ENCODE measurements at places on chromosomes 6 and 20.

DNA sequence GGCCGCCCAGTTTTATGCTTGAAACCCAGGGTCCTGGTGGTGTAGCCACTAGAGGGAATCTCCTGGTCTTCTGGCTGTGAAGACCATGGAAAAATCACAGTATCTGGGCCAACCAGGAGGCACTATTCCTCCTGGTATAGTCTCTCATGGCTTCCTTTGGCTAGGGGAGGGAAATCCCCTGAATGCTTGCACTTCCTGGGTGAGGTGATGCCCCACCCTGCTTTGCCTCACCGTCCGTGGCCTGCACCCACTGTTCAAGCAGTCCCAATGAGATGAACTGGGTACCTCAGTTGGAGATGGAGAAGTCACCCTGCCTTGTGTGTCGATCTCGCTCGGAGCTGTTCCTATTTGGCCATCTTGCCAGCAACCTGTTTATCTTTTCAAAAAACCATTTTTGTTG, 10.1 kb upstream of the ZNF337 start:
- no peak for DNase-seq

GRCh38 chr6:162999575-163000285, 272.0 kb downstream of the PACRG start:
- DNase-seq = no peak

DNA sequence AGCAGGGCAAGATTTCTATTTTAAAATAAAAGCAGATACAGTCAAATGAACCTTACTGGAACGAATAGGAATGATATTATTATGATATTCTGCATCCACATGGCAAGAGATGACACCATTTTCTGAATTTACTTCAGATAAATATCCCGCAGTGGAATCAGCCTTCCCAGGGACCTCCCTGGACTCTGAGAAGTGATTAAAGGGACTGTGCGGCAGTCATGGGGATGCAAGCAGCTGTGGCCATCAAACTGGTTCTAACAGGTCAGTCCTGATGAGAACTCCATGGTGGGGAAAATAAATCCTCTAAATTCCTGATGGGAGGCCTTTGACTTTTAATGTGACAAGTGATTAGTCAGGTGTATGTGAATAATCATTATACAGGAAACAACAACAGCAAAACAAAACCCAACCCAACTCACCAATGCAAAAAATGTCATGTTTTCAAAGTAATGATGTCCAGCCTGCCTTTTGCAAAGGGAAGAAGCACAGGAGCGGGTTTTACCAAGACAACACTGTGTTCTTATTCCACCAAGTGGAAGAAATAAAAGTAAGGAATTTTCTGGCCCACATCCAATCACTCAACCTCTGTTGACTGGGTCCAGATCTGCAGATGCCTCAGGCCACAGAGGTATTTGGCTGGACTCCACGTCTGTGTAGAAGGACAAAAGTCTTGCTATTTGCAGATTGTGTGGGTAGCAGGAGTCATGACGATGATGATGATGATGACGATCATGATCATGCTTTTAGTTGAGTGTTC, 61.9 kb upstream of the CITED2 start:
- DNase-seq = no peak

- no peak for DNase-seq
These were observed 19.8 kb downstream of the IBTK start for GRCh38 chr6:82227770-82228169.

GRCh38 chr6:104414723-104415122, 445.0 kb downstream of the HACE1 start:
- no peak for DNase-seq

GRCh38 chr6:79586548-79586947, 44.6 kb upstream of the SH3BGRL2 start:
- peak; percentile 3 for DNase-seq

- DNase-seq = no peak
These were observed 5.5 kb downstream of the ELMO2 start for GRCh38 chr20:46400828-46401477.

DNA sequence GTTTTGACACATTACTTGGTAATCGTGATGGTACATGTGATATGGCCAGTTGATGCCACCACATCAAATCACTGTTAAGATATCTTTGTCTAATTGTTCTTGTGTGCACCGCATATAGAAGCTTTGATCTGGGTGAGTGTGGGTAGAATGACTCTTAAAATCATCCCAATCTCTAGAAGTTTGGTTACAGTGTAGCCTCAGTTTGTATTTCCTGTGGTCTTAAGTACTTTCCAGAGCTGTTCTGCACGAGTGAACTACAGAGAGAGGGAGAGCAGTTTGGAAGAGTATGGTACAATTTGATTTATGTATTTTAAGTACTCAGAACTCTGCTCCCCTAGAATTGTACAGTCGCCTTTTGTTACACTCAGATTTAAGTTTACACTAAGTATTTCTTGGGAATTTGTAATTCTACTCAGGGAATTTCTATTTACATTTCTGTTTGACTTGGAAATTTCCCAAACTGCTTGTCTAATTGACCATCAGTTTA, 37.5 kb downstream of the SNX9 start:
- DNase-seq = no peak

DNA sequence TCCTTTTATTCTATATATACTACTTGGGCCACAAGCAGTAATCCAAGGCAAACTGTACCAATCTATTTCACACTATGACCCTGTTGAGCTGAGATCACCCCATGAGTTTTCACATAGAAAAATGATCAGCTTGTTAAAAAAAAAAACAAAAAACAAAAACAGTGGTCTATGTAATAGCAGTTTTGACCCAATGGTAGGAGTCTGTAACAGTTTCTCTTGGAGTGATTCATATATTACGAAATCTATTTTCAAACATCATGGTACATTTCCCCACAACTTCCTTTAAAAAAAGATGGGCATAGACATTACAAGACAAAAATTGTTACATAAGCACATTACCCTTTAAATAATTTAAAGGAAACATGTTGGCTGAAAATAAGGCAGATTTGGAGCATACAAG, 78.1 kb downstream of the PRSS35 start:
- no peak for DNase-seq

- no peak for DNase-seq
These were observed 64.2 kb downstream of the DLL1 start for GRCh38 chr6:170226647-170227046.

GRCh38 chr20:9480066-9480465, 34.3 kb upstream of the LAMP5 start:
- DNase-seq = no peak

DNA sequence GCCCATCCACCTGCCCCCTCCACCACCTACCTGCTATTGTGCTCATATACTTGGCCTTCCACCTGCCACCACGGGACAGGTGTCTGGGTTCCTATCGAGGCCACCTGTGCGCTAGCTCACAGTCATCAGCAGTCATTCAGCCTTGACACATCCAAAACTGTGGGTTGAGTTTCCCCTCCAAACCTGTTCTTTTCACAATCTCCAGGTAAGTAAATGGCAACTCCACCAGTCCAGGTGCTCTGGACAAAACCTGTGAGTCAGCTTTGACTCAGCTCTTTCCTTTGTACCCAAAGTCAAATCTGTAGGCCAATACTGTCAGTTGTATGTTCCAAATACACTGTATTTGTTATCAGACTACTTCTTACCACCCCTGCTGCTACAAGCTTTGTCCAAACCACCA, 52.6 kb downstream of the SPTLC3 start:
- no peak for DNase-seq

- no peak for DNase-seq
These were observed 347.5 kb downstream of the PRL start for GRCh38 chr6:21949211-21949801.

DNA sequence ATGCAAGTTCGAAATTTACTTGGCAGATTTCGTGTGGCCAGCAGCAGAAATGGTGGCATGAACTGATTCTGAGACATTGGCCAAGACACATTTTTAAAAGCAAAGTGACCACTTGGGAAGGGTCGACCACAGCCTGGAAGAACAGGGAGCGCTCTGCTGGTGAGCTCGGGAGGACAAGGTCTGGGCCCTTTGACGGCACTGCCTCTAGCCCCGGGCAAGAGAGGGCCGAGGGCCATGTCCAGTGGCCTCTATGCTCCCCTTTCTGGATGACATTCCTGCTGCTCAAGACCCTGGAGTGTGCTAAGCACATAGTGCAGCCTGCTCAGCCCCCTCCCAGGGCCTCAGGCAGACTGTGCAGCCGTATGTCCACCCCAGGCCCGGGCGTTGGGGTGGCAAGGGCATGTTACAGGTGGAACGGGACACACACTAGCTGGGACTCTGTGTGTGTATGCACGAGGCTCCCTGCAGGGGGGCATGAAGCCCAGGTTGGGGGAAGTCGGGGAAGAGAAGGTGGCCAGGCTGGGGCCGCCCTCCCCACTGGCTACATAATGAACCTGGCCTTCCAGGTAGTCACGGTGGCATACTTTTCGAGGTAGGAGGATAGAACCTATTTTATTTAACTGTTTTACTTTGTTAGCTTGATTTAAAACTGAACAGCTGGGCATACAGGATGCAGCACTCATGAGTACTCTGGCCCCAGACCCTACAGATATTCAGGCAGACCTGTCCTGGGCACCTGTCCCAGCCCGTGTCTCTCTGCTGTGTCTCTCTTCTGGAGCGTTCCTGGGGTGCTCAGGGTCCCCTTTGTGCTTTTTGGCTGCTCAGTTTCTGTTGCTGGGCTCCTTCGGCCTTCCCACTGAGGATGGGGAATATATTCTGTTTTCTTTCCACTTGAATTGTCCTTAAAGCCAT, 6.4 kb downstream of the SYNJ2 start:
- DNase-seq = no peak

Data from DMS 273 treated with DMSO at 0.1 percent for 48 hours (cell line).